NCI-H2081 treated with DMSO at 0.1 percent for 48 hours (cell line): ENCODE measurements at places on chromosomes 7 and 10.

DNA sequence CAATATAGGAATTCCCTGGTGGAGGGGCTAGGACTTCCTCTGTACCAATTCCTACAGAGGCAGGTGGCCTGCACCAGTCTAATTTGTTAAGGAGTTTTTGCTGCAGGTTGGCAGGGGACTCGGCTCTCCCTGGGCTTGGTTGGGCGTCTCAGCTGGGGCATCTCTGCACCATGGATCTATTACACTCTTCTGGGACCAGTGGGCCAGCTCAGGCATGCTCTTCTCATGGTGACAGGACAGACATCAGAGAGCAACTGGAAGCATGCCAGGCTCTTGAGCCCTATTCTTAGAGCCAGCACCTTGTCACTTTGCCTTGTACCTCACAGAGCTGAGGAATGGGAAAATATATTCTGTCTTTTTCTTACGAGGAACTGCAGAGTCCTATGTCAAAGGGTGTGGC is 74.6 kb downstream of the SH2D4B start:
- DNase-seq = no peak

- DNase-seq = no peak
These were observed 30.8 kb upstream of the VSIR start for GRCh38 chr10:71804077-71804476.

GRCh38 chr7:122618585-122619189 is 80.2 kb downstream of the RNF133 start:
- no peak for DNase-seq

DNA sequence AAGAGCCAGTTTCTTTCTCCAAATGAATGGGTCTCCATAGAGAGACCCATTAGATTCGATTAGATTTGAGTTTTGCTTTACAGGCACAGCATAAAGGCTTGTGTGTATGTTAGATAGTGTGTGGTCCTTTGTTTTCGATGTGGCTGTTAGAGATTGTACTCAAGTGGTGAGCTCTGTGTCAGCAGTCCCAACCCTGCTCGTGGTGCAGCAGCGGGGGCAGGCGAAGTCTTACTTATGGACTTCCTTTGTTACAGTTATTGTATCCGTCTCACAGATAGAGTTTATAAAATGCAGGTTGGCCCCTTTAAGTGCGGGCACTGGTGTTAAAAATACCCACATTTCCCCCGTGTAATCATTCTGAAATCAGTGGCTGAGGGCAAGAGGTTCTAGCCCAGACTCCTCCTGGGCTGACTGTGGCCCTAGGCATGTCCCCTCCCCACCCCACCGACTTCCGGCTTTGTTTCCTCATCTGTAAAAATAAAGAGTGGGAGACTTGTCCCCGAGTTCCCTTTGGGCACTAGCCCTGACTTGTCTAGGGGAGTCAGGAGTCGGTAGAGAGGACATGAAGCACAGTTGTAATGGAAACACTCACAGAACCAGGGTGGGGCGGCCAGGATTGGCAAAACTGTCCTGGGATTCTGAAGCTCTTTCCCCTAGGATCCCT is 28.6 kb downstream of the MTURN start:
- no peak for DNase-seq

DNA sequence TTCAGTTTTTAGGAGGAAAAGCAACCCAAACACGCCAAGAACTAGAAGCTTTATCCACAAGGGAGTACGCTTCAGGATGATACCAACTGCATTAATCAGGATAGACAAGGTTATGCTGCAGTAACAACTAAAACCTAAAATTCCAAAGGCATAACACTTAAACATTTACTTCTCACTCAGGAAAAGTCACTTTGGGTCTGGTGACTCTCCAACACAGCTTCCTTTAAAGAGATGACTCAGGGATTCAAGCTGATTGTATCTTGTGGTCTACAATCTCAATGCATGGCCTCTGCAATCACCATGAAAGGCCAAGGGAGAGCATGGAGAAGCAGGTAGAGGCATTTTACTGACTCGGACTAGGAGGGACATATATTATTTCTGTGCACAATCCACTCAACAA is 315.8 kb downstream of the KCNMA1 start:
- DNase-seq = no peak

DNA sequence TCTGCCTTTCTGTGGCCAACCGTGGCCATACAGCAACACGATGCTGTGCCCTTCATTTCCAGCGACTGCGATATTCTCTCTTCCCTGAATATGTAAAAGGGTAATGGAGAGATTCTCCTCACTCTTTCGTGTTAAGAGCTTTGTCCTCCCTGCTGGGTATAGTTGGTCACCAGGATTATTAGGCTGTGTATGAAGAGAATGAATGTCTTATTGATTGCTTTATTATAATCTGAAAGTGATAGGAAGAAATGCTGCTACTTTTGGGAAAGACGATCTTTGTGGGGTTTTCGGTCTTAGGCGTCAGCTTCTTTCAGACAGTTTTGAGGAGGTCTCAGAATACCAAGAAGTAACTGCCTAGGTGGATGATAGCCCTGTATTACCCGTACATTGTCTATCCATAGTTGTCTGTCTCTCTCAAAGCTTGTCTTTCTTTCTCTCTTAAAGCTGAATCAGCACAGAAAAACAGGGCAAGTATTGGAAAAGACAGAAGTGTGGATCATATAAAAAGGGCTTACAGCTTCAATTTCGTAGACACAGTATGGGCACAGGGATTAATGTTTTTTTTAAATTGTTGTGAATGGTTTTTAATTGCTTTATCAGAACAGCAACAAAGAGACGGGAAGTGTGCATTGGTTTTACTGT is 1.2 kb downstream of the AHCYL2 start:
- no peak for DNase-seq

- no peak for DNase-seq
These were observed 1.1 kb downstream of the AUTS2 start for GRCh38 chr7:69599286-69599954.

DNA sequence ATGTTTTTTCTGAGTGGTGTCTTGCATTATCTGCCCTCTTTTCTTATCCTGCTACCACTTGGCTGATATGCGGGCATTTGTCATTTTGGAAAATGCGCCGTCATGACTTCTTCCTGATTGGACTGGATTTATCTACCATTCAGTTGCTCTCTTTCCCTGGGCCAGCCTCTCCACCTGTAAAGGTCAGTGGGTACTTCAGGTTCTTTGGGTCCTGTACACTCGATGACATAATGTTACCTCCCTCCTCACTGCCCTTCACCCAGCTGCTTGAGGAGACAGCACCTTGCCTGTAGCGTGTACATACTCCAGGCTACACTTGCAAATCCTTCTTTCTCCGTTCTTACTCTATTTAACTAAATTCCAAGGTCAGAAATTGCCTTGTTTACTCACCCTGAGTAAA is 83.7 kb downstream of the RBM33 start:
- no peak for DNase-seq
